Cardiac septum (tissue), 1 donor: ENCODE measurements at places on chromosomes 7 and 10. TPM values are rescaled to one million over a fixed set of nuclear protein-coding genes. Genes with fewer than 3 reads are reported as not detected.

- no peak for DNase-seq
Measured at GRCh38 chr7:37960483-37960882, 40.0 kb downstream of the EPDR1 start.

The NKX1-2 gene
- not detected for total RNA-seq

- no peak for DNase-seq
Measured at GRCh38 chr7:78112488-78112887, 313.9 kb downstream of the PHTF2 start.

DNA sequence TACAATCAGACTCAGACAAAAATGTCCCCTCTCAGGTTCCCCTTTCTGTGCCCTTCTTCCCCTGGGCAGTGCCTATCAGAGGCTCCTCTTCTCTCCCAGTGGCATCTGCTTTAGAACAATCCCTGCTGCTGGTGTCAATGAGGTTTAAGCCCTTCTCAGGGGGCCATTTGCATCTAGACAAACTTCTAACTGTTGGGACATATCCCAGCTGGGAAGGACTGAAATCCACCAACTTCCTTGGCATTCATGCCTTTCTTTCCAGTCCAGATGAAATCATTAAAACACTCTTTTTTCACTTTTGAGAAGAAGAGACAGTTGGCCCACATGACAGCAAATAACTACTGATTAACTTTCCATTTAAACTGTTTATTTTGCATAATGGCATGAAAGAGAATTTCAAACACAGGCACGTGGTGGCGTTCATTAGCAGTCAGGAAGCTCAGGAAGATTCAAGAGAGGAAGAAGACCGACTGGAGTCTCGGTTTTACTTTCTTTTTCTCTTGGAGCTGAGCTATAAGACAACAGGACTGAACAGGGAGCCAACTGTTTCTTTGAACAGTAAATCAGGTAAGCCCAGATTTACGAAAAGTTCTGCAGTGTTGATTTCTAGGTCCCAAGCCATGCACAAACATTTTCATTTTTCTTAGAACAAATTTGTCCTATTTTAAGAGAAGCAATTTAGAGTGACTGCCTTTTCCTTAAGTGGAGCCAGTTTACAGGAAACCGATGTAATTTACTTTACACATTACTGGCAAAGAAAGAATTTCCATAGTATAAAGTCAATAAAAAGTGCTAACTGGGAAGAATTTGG, at the start of gene GIMAP2:
TSS of gene GIMAP2 (plus strand) at position 488 of the 811 bp plus-strand sequence. CDS start 1,354 bp downstream, outside the sequence.
- DNase-seq: no peak

DNA sequence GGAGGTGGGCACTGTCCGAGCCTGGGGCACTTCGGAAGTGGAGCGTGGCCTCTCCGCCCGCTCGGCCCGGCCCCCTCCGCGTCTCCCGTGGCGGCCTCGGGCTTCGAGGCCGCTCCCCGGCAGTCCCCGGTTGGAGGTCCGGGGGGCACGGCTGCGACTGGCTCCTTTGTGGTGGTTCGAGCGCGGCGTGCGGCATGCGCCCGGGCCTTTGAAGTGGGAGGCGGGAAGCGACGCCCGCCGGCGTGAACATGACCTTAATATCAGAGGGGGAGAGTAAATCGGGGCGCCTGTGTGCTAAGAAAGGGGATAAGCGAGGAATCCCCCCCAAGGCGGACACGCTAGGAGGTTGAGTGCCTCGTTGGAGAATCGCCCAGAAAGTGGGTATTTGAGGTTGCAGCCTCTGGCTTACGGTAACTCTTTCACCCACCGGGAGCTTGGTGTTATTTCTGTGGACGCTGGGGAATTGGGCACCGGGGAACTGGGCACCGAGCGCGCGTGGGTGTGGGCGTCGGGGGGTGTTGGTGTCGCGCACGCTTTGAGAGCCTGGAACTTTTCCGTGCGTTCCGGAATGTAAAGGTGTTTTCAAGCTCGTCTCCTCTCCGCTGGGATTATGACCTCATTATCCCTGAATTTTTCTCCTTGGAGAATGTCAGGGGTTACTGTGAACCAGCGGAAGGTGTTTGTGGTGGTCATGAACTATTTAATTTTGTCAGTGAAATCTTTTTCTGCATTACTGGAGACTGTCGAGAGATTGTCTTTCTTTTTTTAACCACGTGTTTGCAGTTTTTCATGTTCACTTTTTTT, 660 bp downstream of the SUV39H2 start:
- no peak for DNase-seq

The VENTX gene
- 0.40 TPM for total RNA-seq

DNA sequence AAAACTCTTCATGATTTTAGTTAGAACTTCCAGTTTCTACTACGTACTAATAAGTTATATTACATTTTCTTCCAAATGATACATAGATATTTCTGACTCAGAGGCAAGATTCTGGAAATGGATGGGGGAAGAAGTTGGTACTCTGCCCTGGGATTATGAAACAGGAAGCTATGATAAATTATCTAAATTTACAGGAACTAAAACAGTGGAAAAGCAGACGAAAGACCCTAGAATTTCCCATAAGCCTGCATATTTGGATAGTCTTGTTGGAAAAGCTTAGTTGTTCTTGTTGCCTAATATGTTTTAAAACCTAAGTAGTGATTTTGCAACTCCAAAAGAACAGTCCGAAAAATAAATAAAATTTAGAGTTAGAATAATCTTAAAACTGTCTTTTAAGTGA, 21.8 kb downstream of the CFAP69 start:
- no peak for DNase-seq

DNA sequence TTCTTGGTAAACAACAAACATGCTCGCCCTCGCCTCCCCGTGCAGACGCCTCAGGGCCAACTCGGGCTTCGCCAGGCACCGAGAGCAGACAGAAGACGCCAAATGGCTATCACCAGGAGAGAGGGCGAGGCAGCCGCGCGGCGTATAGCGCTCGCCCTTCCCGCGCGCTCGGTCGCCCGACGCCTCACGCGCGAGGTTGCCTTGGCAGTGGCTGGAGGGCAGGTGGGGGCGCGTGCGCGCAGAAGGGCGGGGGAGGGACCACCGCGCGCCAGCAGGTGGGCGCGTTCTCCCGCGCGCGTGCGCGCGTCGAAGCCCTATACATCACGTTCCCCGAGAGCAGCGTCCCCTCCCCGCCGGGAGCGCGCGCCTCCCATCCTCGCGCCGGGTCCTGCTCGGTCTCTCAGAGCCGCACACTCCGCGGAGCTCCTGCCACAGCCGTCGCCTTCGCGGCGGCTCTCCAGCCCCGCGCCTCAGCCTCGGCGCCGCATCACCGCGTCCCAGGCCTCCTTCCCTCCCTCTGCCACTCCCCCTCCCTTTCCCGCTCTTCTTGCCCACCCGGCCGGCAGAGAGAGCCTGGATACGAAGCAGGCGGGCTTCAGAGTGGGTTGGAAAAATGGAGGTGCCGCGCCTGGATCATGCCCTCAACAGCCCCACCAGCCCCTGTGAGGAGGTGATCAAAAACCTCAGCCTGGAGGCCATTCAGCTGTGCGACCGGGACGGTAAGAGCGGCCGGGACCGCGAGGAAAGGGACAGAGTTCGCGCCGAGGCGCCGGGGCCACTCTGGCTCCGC, at the start of gene PHYHIPL:
TSS of gene PHYHIPL (plus strand) at position 403 of the 790 bp plus-strand sequence. CDS start at position 614, 211 bp downstream.
- no peak for DNase-seq

DNA sequence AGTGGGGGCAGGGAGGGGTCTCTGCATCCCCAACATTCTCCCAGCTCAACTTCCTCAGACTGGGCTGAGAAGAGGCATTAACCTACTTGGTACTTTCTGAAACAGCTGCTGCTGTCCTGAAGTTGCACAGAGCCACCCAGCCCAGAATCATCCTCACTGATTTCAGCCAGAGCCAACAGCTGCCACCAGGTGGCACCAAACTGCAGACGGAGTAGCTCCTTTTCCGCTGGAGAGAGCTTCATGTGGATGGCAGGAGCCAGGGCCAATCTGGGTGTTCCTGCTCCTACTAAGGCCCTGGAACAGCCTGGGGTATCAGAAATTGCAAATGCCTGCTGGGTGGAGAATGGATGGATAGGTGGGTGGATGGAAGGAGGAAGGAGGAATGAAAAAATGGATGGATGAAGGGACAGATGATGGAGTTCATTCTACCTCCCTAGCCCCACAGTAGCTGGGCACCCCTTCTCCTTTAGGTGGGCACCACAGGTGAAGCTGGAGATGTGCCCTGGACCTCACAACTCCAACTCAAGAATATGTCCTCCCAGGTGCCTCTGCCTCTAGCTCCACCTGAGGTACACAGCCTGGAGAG, 11.8 kb upstream of the DRGX start:
- no peak for DNase-seq
